ENCODE measurements at places on chromosomes 4 and X. TPM values are rescaled to one million over a fixed set of nuclear protein-coding genes. Genes with fewer than 3 reads are reported as not detected.

Gene NLGN3
- 1.7 TPM for total RNA-seq

DNA sequence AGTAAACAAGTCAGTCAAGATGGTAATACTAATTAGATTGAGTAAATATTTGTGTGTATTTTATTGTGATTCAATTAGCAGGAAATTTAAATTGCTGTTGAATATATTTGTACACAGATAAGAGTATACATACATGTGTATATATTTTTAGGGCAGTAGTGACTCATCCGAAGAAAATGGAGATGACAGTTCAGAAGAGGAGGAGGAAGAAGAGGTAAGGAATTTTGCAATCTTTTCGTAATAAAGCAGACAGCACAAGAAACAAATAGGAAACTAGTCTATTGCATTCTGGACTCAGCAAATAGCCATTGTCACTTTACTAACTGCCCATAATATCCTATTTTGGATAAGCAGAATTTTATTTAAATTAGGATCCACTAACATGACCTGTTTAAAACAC lies 6.6 kb downstream of the IBSP start:
- DNase-seq: no peak

DNA sequence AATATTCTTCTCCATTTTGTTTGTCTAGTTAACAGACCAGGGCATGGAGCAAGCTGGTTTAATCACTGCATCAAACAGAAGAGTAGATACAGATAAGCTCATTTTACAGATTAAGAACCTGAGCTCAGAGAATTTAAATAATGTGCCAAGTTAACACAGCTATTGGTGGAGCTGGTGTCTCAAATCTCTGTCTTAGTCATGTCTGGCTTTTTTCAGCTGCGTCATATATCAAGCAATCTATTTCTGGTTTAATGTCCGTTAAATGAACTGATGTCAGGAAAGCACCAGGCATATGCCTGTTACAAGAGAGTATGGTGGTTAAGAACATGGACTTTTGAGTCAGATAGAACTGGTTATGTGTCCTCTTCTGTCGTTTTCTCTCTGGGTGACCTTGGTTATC lies 79.8 kb upstream of the ADGRA3 start:
- no peak for DNase-seq

- DNase-seq: no peak
These were observed 6.8 kb upstream of the ACSL4 start for GRCh38 chrX:109739625-109740432.

- DNase-seq: no peak
These were observed 54.1 kb downstream of the XAGE2 start for GRCh38 chrX:52422884-52423283.

All from vagina (tissue), 2 donors.